Femur (tissue), 1 donor: ENCODE measurements at places on chromosomes 16 and 17.
A peak's percentile ranks its signal among the peaks of the same experiment; 100 is the strongest.

- DNase-seq: peak; percentile 82
Observed at GRCh38 chr17:2336852-2337543, at the start of gene SGSM2. SGSM2 (plus strand) TSS chr17:2337501; CDS start chr17:2337689, 188 bp downstream.

GRCh38 chr16:54145881-54146280 lies 140.7 kb downstream of the IRX3 start:
- DNase-seq: no peak

DNA sequence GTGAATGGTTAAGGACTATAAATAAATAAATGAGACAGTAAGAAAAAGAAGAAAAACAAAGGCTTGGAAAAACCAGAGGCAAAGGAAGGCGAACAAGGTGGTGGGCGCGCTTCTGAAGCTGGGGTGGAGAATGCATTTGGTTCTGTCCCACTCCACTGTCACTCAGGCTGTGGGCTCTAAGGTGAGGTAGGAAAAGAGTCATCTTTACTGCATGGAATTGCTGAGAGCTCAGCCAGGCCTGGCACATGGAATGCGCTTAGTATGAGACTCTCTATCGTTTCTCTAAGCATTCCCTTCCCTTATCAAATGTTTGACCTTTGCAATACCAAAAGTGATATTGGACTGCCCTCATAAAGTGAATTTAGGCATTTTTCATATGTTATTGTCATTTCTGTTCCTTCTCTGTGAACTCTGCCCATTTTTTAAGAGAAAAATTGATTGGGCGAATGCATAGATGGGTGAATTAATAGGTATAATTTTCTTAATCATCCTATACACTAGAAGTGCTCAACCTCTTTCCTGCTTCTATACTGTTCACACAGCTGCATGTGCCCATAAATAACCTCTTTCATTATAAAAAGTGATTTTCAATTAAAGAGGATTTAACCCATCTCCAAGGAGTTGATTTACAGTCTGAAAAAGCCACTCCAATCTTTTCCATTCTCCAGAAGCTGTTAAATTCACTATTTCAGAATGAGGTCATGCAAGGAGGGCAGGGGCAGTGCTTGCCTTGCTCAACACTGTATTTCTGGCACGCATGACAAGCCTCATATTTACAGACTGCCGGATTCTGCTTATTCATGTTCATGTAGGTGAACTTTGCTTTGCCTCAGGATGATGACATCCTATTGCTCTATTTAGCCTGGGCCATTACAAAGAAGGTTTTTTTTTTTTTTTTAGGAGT lies 87.7 kb downstream of the MYH10 start:
- DNase-seq: no peak

DNA sequence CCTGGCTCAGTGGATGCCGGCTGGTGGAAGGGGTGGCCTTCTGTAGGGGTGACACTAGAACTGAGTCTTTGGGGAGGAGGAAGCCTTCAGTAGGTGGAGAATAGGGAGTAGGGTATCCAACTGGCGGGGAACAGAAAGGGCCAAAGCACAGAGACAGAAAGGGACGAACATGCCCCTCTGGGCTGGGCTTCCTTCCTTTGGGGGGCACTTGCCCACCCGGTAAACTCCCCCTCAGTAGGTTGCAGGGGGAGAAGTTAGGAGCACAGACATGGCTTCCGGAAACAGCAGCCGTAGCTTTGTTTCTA lies 774 bp downstream of the ENGASE start:
- no peak for DNase-seq

GRCh38 chr16:11780991-11781680 lies 15.9 kb downstream of the ZC3H7A start:
- no peak for DNase-seq

DNA sequence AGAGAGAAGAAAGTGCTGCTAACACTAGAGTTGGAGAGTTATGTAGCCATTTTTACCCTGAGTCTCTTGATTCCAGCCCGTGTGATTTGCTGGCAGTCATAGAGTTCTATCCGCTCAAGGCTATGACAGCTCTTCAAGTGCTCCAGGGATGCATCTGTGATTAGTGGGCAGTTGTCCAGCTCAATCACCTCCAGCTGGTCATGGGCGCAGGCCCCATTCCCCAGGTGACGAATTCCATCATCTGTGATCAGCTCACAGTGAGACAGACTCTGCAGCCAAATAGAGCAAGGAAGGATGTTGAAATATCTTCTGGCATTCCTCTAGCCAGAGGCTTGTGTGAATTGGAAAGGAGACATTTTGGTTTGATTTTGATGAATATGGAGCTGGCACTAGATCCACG lies 38.4 kb upstream of the STAC2 start:
- DNase-seq: peak; percentile 64

- DNase-seq: peak; percentile 17
Observed at GRCh38 chr16:49498666-49499413, 125.2 kb downstream of the C16orf78 start.

GRCh38 chr16:56911771-56912571 lies 20.0 kb upstream of the HERPUD1 start:
- DNase-seq: peak; percentile 39

DNA sequence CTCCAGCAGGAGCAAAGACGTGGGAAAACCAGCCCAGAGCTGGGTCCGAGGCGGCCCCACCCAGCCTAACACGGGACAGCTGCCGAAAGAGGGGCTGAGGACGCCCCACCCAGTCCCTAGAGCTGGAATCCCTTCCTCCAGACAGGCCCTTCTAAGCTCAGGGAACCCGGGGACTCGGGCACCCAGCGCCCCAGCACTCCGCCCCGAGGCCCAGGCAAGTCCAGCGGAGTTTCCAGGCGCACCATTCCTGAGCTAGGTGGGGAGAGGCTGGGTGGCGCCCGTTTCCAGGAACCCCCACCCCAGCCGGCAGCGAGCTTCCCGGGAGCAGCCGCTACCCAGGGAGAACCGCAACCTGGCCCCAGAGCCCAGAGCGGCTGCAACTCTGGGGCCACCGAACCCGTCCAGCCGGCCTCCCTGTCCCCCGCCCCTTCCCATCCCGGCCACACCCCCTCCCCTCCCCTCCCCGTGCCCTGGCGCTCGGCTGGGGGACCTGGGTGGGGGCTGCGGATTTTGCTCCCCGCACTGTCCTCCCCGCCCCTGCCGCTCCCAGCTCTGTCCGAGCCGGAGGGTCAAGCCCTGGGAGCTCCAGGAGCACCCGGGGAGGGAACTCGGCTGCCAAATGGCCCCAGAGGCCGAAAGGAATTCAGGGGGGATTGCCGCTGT lies 536 bp downstream of the TMC6 start:
- peak; percentile 50 for DNase-seq

GRCh38 chr17:78973196-78973595 lies 6.5 kb downstream of the LGALS3BP start:
- DNase-seq: no peak

DNA sequence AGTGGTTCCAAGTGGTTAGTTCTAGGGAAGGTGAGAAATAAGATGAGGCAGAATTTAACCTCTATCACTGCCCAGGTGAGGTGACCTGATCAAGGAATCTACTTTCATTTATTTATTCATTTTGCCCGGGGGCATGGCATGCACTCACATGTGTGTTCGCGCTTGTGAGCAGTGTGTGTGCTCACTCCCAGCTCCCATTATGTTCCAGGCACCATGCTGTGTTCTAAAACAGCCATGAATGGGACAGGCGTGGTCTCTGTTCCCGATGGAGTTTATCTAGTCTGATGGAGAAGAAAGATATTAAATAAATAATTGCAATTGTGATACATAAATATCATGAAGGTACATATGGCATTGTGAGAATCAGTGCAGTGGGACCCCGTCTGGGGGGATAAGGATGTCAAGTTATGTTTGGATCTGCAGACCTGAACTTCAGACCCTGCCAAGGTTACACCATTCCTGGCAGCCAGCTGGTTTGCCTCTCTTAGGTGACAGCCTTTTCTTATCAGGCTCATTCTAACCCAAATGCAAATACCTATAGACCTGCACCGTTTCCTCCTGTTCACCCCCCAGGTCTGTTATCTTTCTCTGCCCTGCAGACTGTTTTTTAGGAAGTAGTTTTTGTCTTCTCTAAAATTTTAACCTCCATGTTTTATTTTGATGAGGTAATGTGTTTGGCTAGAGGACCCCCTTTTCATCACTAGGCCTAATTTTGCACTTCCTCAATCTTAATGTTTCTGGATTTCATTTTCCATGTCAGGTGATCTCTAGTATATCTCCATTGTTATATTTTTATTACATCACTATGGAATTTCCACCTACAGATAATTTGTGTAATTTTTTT lies 11.8 kb downstream of the CYB5B start:
- DNase-seq: no peak

- peak; percentile 2 for DNase-seq
Observed at GRCh38 chr17:79955167-79955549, 80.5 kb downstream of the TBC1D16 start.

DNA sequence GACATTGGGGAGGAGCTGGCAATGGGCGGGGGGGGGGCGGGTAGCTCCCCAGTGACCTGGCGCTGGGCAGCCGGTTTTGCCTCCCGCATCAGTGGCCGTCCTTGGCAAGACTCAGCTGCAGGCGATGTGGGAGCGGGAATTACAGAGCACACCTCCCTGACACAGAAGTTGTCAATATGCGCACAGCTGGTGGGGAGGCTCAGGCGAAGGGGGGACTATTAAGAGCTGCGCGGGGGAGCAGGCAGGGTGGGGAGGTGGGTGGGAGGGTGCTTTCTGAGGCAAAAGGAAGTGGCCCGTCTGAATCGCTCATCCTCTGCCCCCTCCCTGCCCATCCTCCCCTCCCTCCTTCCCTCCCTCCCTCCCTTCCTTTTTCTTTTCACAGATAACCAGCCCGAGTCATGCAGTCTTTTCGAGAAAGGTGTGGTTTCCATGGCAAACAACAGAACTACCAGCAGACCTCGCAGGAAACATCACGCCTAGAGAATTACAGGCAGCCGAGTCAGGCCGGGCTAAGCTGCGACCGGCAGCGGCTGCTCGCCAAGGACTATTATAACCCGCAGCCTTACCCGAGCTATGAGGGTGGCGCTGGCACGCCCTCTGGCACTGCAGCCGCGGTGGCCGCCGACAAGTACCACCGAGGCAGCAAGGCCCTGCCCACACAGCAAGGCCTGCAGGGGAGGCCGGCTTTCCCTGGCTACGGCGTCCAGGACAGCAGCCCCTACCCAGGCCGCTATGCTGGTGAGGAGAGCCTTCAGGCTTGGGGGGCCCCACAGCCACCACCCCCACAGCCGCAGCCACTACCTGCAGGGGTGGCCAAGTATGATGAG lies 44.0 kb downstream of the SREBF1 start:
- DNase-seq: peak; percentile 74

- no peak for DNase-seq
Observed at GRCh38 chr17:64992325-64992802, 64.2 kb downstream of the GNA13 start.

- DNase-seq: no peak
Observed at GRCh38 chr17:1212946-1213345, 33.2 kb upstream of the ABR start.

- DNase-seq: no peak
Observed at GRCh38 chr17:81442791-81443190, 47.5 kb downstream of the BAHCC1 start.

DNA sequence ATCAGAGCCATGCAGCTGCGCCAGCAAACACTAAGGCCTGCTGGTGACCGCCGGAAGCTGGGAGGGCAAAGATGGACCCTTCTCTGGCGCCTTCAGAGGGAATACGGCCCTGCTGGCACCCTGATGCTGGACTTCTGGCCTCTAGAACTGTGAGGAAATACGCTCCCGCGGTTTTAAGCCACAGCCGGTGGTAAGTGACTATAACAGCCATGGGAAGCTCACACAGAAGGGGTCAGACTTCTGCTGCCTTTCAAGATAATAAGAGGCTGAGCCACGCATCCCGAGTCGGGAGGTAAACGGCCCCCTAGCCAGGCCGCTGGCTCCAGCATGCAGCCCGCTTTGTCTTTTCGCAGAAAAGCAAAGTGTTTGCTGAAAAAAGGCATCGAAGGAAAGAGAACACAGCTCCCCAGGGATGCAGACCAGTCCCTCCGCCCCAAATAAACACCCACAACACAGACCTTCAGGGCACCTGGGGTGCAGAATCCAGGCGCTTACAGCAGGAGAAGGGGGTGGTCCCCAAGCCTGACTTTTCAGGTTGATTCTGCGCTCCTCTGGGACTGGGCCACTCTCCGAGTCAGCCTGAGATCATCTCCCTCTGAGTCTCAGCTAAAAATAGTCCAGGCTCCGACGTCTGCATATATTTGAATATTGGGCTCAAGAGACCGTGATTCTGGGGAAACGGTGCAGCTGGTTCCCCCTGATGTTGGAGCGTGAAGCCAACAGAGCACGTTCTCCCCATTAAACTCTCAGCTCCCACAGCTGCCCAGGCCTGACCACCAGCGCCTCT lies 89.7 kb downstream of the MGAT5B start:
- DNase-seq: peak; percentile 56

DNA sequence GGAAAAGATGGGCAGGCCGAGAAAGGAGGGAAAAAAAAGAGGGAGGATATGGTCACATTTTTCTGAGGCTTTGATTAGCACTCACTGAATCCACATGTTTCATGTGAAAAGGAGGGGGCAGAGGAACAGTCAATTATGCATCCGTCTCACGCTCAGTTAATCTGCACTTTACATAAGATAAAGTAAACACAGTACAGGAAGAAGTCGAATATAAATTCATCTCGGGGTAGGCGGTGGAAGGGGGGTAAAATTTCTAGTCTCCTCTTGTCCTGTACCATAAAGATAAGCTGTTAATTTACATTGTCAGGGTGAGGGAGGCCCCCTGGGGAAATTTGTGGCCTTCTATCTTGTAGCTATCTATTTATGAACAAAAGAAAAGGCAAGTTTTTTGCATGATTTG lies 73.1 kb upstream of the CES5A start:
- no peak for DNase-seq

DNA sequence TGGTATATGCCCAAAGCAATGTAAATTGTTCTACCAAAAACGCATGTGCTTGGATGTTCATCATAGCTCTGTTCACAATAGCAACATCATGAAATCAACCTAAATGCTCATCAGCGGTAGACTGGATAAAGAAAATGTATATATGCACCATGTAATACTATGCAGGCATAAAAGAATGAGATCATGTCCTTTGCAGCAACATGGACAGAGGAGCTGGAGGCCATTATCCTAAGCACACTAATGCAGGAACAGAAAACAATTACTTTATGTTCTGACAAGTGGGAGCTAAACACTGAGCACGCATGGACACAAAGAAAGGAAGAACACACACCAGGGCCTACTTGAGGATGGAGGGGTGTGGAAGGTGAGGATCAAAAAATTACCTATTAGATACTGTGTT lies 33.7 kb downstream of the TANC2 start:
- no peak for DNase-seq

DNA sequence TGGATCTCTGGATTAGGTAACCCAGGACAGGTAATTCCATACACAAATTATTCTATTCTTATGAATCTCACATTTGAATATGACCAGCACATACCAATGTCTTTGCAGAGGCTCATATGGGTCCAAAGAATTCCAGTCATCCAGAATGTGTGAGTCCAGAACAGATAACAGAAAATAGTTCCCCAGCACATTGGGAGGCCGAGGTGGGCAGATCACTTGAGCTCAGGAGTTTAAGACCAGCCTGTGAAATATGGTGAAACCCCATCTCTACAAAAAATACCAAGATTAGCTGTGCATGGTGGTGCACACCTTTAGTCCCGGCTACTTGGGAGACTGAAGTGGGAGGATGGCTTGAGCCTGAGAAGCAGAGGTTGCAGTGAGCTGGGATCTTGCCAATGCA lies 26.9 kb downstream of the HYDIN start:
- DNase-seq: no peak

GRCh38 chr16:81431554-81432353 lies 12.9 kb upstream of the CMIP start:
- peak; percentile 41 for DNase-seq
